ENCODE measurements at places on chromosomes 2 and 18. TPM values are rescaled to one million over a fixed set of nuclear protein-coding genes. Genes with fewer than 3 reads are reported as not detected.
A peak's percentile ranks its signal among the peaks of the same experiment; 100 is the strongest.

GRCh38 chr2:197672371-197672893, 3.0 kb downstream of the RFTN2 start:
- DNase-seq = no peak

DNA sequence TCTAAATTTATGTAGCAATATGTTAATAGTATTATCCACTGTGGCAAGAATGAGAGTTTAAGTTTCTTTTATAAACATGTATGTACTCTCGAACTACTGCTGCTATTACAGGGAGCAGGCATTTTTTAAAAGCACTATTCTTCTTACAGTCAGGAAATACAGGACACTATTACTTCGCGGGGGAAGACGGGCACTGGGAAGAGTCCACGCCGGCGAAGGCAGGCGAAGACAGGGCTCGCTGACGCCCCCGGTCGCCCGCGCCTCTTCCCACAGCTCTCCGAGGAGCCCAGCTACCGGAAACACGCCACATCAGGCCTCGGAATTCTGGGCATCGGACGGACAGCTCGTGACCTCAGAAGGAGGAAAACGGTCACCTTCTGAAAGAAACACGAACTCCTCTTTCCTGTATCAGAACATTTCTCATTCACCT, 90.2 kb downstream of the FAM161A start:
- DNase-seq = no peak

DNA sequence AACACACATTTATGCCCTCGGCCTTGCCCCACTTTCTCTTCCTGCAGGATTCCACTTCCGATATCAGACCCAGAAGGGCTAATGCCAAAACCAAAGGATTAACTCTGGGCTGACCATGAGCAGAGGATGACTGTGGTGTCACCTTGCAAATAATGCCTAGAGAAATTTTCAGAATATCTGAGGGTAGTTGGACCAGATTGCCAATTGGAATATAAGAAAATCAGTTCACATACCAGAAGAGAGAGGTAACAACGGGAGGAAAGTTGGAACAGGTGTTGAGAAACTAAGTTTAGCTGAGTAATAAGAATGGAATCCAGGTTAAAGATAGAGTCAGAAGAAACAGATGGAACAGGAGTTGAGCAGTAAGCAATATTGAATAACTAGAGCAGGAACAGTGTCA, 232.7 kb upstream of the UBE2E3 start:
- DNase-seq = no peak

GRCh38 chr18:34659579-34660517, 50.2 kb upstream of the DTNA start:
- DNase-seq = no peak

GTF2A1L gene
- not detected for total RNA-seq

DNA sequence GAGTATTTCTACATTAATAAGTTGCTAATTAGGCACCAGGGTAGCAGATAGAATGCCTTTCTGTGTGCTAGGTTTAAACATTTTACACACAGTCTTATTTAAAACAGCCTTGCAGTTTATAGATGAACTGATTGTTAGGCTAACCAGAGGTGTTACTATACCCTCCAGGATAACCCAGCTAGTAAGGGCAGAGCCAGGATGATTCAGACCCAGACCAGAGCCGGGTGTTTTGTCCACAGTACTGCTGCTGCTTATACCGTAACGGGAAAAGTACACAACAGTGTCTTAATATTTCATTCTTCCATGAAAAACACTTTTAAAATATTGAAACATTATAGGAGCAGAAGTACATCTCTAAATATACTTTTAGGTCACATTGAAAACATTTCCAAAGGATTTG, 82.7 kb downstream of the MALT1 start:
- no peak for DNase-seq

- no peak for DNase-seq
Observed at GRCh38 chr2:46686811-46687210, 207.4 kb downstream of the TMEM247 start.

DNA sequence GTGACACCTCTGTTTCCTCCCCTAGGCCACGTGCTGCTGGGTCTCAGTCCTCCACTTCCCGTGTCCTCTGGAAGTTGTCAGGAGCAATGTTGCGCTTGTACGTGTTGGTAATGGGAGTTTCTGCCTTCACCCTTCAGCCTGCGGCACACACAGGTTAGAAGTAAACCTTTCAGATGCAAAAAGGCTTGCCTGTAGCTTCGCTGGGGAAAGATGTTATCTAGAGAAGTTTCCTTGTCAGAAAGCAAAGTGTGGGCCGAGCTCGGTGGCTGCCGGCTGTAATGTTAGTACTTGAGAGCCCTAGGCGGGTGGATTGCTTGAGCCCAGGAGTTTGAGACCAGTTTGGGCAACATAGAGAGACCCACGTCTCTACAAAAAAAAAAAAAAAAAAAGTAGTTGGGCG, 16.7 kb downstream of the IL1R2 start:
- DNase-seq = no peak

MTCL1 gene
- total RNA-seq = 1.8 TPM

DNA sequence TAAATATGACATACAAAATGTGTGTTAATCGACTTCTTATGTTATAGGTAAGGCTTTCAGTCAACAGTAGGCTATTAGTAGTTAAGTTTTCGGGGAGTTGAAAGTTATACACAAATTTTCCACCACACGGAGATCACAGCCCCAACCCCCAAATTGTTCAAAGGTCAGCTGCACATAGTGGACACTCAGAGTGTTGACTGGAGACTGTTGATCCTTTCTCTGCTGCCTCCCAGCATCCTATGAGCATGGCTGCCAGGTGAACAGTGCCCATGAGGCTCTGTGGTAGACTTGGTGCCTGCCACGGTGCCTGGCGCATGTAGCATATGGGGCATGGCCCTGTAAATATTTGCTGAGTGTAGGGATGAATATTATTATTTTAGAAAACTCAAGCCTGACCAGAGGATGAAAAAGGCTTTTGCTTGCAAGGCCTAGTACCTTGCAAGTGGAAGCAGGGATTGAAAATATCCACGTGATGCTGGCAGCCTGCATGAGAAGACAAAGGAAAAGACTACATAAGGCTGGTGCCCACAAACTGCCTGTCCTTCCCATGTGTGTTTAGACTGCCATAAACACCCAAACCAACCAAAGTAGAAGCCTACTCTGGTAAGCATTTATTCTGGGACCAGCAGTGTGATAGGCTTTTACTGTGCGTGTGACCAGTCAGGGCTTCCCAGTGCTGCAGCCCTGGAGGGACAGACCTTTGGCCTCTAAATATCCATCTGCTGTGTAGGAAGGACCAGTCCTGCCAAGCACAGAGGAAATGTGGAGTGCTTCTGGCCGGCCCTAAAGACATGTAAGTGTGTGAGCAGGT, 226.1 kb downstream of the LDLRAD4 start:
- no peak for DNase-seq

KLHL14 gene
- not detected for total RNA-seq

DNA sequence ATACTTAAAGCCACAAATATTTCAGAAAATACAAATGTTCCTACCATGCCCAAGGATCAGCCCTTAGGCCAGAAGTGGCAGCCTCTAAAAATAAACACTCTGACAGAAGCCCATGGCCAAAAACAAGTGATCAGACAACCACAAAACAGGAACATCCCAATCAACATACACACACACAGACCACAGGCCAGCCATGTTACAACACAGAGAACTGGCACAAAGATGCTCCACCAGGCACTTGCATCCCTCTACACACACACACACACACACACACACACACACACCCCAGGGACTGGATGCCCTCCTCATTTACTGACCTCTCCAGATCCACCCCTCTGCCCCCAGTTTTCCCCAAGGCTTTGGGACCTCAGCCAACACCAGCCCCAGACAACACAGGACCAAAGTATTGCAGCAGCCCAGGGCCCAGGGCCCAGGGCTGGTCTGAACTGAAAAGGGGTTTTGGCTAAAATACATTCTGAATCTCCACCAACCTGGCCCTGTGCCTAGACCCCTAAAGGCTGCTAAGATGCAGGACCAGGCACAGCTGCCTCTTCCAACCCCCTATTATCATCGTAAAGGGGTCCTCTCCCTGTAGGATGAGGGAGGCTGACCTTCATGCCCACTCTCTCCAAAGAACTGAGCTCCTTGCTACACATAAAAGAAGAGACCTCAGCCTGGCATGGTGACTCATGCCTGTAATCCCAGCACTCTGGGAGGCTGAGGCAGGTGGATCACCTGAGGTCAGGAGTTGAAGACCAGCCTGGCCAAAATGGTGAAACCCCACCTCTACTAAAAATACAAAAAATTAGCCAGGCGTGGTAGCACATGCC, 151.4 kb downstream of the TNS1 start:
- DNase-seq = no peak

DNA sequence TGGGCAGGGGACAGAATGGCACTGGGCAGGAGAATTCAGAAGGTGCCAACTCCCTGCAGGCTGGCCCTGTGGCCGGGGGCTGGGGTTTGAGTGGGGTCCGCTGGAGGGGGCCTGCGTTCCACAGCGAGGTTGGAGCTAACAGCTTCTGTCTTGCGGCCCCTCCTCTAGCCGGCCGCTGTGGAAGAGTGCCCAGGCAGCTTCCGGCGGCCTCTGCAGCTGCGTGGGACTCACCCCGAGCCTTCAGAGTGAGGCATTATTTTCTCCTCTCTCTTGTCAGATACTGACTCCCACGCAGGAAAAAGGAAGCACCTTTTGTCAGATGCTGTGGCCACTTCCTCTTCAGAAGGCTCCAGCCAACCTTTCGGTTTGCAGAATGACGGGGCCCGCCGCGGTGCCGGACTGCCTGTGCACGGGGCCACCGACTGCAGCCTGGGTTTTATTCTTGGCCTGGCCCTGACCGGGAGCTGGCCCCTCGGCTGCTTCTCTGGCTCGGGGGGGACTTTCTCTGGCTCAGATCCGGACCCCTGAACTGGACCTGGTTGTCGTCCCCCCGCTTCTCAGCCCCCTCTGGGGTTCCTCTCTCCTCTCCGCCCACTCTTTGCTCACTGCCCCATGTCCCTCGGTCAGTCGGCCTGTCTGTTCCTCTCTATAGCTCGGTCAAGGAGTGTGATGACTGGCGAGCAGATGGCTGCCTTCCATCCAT, 40.1 kb downstream of the ARHGAP25 start:
- DNase-seq = peak; percentile 59

ARMC9 gene
- total RNA-seq = 0.58 TPM

GRCh38 chr2:36971990-36972389, 5.7 kb upstream of the STRN start:
- no peak for DNase-seq

- no peak for DNase-seq
Observed at GRCh38 chr18:59488899-59489298, 129.8 kb upstream of the LMAN1 start.

TUBA3E gene
- total RNA-seq = not detected

GRCh38 chr18:64037812-64038414, 68.0 kb downstream of the SERPINB8 start:
- DNase-seq = no peak

PPM1B gene
- total RNA-seq = 54.2 TPM

BMP10 gene
- total RNA-seq = not detected

KIAA1328 gene
- 8.1 TPM for total RNA-seq

DNA sequence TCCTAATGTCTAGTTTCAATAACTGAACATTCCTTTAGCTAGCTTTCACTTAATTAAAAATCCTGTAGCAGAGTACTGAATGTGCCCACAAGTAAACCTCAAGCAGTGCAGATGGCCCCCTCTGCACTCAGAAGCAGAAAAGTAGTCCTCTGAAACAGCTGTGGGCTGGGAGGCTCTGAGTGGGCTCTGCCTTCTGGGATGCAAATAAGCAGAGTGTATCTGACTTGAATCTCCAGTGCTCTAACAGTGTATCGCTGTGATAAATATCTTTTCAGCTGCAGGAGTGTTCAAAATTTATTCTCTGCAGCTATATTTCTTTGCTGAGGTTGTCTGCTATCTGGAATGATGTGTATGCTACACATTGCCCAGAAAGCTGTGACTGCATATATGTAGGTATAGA, 44.8 kb upstream of the SYT4 start:
- no peak for DNase-seq

GRCh38 chr18:30999887-31000628, 42.5 kb downstream of the DSC3 start:
- no peak for DNase-seq

GRCh38 chr2:236558036-236558435, 11.6 kb upstream of the ACKR3 start:
- DNase-seq = no peak

Measured in activated CD4-positive, alpha-beta T cell treated with anti-CD3 and anti-CD28 coated beads, Interleukin-2, amount 10 ng/mL, durations not matched to agents 7 days and 5 days (primary cell).